Natural killer cell (primary cell): ENCODE measurements at places on chromosomes 1 and 21. TPM values are rescaled to one million over a fixed set of nuclear protein-coding genes. Genes with fewer than 3 reads are reported as not detected.
A peak's percentile ranks its signal among the peaks of the same experiment; 100 is the strongest.

GRCh38 chr1:178768423-178768822, 43.4 kb downstream of the RALGPS2 start:
- peak; percentile 63 for DNase-seq

GRCh38 chr1:156875341-156875615, 14.6 kb downstream of the NTRK1 start:
- DNase-seq = no peak

Gene DENND2C
- 6.7 TPM for total RNA-seq

DNA sequence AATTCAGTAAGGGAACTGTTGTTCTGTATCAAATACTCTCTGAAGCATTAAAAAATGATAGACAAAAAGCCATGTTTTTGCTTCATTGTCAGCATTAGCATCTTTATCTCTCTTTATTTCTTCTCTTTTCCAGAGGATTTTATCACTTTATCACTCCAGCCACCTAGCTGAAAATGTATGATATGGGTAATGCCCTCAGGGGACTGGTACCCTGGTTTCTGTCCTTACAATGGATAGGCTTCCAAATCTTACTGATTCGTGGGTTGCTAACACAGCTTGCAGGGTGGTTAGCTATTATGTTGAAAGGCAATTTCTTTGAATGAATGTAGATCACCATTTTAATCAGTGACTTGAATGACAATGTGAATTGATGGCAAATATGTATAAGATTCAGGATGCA, 23.3 kb upstream of the HRNR start:
- DNase-seq = no peak

GRCh38 chr1:40266786-40267535, 8.9 kb downstream of the ZMPSTE24 start:
- no peak for DNase-seq

- no peak for DNase-seq
These were observed 18.3 kb upstream of the PSMB2 start for GRCh38 chr1:35659589-35659988.

DNA sequence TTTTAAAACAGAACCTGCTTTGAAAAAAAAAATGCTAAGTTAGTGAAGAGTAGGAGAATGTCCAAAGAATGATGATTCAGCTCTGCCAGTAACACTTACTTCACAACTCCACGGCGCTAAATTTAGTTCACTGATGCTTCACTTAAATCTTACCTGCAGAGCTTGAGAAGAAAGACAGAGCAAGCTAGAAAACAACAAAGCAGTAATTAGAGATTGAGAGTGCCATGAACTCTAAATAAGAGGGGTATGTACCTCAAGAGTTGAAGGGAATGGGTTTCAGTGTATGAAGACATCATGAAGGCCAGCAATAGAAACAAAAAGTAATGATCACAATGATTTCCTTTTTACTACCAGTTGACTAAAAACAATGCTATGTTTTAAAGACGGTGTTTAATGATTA, 32.8 kb downstream of the EPRS1 start:
- no peak for DNase-seq

Gene CHI3L2
- 17.0 TPM for total RNA-seq

DNA sequence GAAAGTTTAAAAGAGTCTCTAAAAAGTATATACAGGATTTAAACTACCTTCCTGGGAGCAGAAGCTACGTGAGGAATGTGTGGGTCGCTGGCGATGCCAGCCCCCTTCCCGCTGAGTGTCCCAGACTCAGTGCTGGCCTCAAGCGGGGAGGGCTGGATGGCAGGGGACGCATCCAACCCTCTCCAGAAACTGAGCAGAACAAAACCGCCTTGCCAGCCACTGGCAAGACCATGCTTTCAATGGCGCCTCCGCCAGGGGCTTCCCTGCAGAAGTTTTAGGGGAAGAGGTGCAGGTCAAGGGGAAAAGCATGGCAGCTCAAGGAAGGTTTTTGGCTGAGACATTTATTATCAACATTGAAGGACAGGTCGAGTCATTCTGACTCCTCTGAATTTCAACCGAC, 26.1 kb downstream of the NADK start:
- no peak for DNase-seq

Gene FAM151A
- not detected for total RNA-seq

DNA sequence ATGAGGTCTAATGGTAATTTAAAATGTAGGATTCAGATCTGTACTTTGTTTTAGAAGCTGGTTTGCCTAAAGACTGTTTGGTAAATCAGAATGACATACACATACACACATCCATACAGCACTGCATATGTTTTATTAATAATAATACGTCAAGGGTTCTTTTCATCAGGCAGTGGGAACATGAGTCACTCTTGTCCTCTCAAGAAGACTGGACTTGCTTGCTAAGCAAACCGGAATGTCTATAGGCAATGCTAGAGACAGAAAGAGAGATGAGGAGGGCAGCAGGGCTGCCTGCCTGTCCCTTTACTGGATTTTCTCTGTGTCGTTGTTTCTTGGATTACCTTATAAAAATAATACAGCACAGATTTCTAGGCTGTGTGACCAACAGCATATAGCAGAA, 119.1 kb upstream of the GALNT2 start:
- no peak for DNase-seq

Gene C1orf87
- total RNA-seq = not detected

GRCh38 chr1:55257958-55258357, 42.8 kb upstream of the USP24 start:
- peak; percentile 89 for DNase-seq

- DNase-seq = no peak
These were observed 31.0 kb upstream of the SDHB start for GRCh38 chr1:17084787-17085186.

DNA sequence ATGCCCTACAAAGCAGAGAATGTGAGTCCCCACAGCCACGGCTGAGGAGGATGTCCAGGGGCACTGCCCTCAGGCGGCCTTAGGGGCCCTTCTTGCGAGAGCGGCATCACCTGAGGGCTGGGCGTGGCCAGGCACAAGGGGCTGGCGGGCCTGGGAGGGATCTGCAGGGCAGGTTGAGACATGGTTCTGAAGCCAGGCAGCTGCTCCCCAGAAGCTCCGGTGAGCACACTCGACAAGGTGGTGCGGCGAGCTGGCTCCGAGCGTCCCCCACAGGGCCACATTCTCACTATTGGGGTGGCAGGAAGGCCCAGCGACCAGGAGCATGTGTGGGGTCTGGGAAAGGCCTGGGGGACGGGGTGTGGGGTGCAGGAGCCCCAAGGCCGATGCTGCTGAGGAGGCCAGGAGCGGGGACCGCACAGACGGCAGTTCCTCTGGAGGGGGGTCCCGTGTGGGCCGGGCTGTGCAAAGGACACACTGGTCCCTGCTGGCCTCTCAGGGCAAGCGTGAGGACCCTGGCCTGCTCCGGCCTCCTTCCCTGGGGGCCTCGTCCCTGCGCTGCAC, 47.2 kb downstream of the MORN1 start:
- DNase-seq = no peak

DNA sequence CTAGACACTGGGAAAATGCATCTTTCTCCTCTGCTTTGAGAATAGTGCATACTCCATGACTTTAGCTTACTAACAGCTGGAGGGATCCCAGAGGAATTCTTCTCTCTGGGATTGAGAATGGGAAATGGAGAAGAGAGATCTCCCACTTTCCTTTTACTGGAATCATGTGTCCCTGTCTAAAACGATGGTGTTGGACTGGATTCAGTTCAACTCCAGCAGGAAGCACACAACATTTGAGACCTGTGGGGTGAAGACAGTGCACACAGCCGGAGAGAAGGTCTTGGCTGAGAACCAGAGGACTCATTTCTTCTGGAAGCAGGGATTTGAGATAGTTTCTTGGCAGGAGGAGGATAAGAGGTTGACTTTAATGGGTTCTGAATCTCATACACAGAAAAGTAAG, 58.7 kb downstream of the TRABD2B start:
- DNase-seq = no peak

DNA sequence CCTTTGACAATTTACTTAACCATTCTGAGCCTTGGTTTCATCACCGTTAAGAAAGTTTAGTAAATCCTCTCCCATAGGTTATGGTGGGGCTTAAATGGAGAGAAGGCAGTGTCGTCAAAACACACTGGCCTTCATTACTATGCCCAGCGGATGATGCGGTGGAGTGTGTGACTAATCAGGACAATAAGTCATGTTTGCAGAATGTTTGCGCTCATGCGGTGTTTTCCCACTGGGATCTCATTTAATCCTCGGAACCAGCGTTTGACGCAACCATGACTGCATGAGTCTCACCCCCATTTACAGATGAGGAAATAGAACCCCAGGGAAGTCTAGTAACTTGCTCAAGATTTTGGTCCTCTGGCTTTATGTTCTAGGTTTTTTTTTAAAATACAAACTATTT, 17.5 kb downstream of the SLC26A9 start:
- no peak for DNase-seq

DNA sequence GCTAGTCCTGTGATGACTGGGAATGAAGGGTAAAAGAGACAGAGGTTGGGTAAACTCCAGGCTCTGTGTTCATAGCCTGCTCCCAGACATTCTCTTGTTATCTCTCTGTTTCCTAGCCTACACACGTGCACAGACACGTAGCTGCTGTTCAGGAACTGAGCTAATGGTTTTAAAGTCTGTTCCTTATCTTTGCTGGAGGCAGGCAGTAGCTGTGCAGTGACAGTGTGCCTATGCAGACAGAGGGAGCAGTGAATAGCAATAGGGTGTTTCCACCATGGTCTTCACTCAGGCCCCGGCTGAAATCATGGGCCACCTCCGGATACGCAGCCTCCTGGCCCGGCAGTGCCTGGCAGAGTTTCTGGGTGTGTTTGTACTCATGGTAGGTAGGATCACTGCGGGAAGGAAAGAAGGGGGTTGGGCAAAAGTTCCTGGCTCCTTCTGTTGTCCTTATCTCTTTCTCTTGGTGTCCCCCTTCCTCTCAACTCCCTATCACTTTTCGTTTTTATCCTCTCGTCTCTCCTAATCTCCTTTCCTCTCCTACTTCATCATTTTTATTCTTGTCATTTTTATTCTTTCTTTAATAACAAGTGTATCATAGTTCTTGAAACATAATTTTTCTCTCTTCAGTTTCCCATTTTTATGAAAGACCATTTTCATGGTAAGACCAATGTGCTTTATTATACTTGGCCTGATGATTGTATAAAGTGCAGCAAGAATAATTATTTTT, at the start of gene AQP10:
AQP10 (plus strand) TSS at position 212 of the 727 bp plus-strand sequence; CDS start at position 275, 63 bp downstream.
- no peak for DNase-seq

- no peak for DNase-seq
These were observed 81.0 kb downstream of the NOTCH2 start for GRCh38 chr1:119988306-119989062.

DNA sequence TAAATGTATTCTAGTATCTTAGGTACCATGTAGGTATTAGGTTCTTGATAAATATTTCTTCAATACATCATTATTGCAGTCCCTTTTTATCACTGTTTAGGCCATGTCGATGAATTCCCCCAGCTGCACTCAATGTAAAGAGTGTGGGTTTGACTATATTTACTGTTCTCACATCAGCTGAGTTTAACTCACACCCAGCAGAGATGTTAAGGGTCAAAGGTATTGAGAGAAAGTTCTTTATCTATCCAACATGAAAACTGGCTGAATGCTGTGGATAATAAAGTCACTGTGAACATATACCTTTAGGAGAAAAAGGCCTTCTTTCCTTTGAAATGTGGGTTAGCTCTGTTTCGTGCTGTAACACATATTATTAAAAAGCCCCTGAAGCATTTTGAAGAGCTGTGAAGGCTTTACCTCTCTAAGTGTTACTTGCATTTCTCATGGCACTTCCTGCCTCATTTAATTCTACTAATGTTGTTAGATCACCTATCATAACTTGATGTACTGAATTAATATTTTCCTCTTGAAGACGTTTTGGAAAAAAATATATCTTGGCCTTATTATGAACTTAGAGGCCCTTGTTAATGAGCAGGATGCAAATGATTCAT, 19.1 kb upstream of the LYST start:
- DNase-seq = no peak

- DNase-seq = peak; percentile 54
These were observed 77.0 kb downstream of the SKI start for GRCh38 chr1:2304921-2305681.

- DNase-seq = no peak
These were observed 7.9 kb upstream of the ERICH3 start for GRCh38 chr1:74681449-74681848.

- DNase-seq = no peak
These were observed 75.3 kb upstream of the ARTN start for GRCh38 chr1:43858324-43858723.

Gene PDZK1IP1
- 0.54 TPM for total RNA-seq
